ENCODE measurements at places on chromosomes 4 and X.

DNA sequence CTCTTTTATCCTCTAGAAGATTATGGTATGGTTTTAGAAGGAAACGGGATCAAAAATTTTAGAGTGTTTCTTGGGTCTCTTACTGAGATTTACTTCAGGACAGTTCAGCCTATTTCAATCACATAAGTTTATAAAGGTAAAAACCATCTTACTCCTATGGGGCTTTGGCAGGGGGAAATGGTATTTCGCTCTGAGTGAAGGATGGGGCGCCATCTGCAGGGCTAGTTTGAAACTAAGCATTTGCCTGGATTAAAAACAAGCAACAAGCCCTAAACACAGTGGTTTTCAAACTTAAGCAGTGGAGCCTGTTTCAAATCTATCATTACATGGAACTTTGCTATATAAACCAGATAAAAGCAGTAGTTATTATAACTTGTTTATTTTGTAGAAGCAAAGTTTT, 361.5 kb upstream of the FMR1 start:
- DNase-seq, result no peak

DNA sequence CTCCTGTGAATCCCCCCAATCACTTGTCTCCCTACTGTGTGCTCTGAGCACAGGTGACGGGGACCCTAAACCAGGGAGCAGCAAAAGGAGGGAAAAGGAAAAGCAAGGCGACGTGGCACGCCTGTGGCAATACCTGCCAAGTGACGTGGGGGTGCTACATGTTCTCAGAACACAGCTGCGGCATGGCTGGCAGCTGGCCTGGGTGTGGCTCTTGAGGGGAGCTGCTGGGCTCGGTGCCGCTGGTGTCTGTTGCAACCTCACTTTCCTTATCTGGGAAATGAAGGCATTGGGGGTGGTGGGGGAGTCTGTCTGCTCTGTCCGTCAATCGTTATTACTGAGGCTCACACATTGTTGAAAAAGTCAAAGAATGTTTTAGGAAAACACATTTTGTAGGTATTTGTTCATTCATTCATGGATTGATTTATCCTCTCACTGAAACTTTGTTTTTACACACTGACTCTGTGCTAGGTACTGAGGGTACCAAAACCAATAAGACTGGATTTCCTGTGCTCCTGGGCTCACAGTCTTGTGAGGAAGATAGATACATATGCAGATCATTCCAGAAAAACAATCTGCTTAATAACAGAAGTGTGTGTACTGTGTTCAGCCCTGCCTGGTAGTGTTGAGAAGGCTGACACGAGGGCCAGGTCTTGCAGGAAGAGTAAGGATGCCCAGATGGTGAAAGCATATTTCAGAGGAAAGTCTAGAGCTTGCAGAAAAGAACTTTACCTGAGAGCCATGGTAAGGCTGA, 217.6 kb downstream of the PTTG2 start:
- DNase-seq, result no peak

DNA sequence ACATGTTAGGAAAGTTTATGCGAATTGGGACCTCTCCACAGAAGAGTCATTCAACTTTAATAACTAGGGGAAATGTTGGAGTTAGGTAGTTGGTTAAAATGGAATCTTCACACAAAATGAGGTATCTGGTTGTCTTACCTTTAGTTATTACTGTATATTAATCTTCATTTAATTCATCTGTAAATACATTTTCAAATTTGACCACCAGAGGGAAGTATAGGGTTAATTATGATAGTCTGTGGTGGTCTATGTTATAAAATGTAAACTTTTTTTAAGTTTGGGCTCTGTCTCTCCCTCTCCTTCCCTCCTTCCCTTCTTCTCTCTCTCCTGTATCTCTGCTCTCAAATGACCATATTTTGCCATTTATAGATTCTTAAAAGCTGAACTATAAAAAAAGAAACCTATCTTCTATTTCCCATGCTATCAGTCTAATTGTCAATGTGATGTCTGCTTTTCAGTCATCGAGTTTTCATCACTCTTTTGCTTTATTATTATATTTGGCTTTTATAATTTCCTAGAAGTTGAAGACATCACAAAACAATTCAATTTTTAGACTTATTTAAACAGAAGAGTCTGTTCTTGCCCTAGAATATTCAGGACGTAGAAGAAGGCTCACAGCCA, 49.8 kb downstream of the TMEM144 start:
- no peak for DNase-seq

DNA sequence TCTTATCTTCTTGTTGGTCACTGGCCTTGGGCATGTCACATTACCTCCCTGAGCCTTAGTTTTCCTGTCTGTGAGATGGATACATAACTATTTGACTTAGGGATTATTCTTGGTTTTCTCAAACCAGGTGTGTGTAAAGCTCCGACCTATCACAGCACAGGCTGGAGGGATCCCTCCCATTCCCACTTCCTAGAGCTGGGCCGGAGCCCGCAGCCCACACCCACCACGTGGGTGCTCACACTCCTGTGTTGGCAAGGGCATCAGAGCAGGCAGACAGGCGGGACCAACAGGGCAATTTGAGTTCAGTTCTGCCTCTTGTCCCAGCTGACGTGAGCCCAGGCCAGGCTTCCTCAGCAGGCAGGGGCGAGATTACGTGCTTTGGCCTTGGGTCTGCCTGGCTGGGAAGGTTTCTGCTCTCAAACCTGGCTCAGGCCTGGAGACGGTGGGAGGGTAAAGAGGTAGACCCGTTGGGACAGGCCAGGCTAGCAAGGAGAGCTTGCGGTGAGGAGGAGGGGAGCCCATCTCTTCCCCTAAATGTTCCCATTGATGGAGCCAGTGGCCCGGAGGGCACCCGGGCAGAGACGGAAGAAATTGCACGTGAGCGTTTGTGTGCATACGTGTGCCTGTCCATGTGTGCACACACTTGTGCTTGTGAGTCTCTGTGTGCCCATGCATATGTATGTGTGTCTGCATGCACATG, 734 bp upstream of the SH3TC1 start:
- DNase-seq, result no peak

- no peak for DNase-seq
These were observed 3.9 kb upstream of the TMPRSS11B start for GRCh38 chr4:68249434-68249833.

- no peak for DNase-seq
These were observed 36.9 kb downstream of the TLR10 start for GRCh38 chr4:38745881-38746280.
